ENCODE measurements at places on chromosomes 1 and 21. TPM values are rescaled to one million over a fixed set of nuclear protein-coding genes. Genes with fewer than 3 reads are reported as not detected.

DNA sequence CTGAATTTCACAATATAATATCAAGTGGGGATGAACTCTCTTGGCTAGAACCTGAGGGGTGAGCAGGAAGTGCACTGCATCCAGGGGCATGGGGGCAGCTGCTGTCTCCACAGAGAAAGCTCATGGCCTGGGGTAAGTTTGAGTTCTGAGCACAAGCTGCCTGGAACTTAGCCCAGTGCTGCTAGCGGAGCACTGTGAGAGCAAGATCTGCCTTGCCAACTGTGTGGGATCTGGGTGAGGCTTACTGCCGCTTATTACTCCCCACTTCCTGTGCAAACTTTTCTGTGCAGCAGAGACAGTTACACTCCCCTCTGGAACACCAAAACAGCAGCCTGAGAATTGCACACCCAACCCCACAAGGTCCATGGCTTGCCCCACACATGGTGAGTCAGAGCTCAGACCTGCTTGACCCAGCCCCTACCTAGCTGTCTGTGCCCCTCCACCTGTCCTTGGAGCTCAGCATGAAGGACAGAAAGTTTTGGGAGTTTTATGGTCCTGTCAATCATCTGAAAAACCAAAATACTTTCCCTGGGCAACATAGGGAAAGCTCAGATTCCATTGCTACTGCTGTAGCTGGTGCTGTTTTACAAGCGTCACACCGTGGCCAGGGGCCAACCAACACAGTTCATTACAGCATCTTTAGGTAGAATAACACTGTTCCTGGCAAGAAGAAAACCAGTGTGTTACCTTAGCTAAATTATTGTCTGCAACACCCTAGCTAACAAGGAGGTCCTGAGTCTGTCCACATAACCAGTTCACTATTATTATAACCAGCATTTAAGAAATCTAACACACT lies 762.1 kb upstream of the NEGR1 start:
- no peak for ATAC-seq

DNA sequence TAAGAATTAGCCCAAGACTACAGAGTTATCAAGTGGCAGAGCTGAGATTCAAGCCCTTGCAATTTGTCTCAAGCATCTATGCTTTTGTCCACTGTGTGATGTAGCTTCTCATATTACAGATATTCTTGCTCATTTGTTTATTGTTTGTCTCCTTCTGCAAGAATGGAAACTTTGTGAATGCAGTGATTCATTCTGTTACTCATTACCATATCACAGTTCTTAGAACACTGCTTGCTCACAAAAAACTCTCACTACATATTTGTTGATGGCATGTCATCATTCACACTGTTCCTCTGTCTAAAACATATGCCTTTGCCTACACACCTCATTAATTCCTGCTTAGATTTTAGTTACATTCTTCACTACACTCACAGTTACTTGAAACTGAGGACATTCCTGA lies 1198.9 kb downstream of the PLA2G4A start:
- ATAC-seq, result no peak

DNA sequence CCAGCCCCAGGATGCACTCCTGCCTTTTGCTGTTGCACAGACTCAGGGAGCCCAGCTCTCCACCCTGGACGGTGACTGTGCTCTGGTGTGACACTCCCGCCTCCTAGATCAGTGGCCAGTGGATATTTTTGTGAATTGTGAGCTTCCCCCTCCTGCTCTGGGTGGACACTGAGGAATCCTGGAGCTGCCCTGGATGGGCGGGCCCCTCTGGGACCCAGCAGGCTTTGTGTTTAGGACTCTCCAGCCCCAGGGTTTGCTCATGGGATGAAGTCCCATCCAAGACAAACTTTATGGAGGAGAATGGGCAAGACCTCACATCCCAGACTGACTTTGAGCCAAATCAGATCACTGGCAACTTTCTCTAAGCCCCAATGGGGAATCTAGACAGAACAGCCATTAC lies 16.1 kb downstream of the SLC6A9 start:
- no peak for ATAC-seq

DNA sequence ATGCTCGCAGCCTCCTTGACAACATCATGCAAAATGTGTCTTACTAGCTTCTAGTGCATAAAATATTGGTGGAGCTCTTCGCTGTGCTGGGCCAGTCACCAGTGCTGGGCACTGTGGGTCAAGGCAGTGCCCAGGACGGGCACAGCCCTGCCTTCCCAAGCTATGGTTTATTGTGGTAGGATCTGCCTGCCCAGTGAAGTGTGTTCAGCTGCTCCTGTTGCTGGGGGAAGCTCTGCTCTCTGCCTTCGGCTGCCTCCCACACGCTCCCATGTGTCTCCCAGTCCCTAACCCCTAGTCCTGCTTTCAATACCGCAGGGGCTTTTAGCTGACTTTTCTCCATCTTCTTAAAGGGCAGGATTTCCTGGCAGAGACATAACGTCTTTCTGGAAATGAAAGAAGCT lies 15.7 kb downstream of the EPHX1 start:
- no peak for ATAC-seq

- ATAC-seq, result no peak
Observed at GRCh38 chr1:107843989-107844388, 121.0 kb downstream of the VAV3 start.

GRCh38 chr1:58824753-58825389 lies 41.0 kb upstream of the JUN start:
- ATAC-seq, result peak; percentile 43

- ATAC-seq, result no peak
Observed at GRCh38 chr1:216466162-216466801, 43.0 kb upstream of the USH2A start.

GRCh38 chr1:229191066-229191674 lies 79.7 kb upstream of the RAB4A start:
- ATAC-seq, result no peak

DNA sequence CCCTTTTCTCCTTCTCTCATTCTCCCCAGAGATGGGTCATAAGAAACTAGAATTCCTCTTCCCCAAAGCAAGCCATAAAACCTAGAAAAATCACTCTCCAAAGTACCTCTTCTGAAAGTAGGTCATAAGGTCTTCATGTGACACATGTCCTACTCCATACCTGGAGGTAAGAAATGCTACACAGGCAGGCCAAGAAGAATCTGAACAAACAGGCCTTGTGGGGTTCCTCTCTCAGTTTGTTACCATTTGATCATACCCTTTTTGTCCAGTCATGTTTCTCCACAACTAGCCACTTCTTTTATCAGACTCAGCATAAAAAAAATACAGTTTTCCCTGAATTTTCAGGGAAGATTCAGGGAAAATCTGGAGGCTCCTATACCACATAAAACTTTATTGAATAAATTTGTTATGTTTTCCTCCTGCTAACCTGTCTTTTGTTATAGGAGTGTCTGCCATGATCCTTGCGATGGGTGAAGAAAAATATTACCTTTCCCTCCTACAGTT lies 134.4 kb upstream of the LMO4 start:
- ATAC-seq, result no peak

DNA sequence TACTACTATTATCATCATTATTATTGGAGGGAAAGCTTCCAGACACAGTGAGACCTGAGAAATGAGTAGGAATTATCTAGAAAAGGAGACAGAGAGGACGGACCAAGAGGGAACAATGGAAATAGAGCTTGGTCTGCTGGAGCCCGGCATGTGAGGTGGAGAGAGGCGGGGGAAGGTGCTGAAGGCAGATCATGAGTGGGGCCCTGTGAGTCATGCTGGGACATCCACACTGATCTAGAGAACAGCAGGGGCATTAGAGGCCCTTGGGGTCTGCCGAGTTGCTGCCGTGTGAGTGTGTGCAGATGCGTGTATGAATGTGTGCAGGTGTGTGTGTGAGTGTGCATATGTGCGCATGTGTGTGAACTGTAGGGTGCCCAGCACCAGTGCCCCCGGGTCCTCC lies 65.7 kb downstream of the TMCO4 start:
- no peak for ATAC-seq

- ATAC-seq, result no peak
Observed at GRCh38 chr1:103459346-103459745, 66.2 kb upstream of the RNPC3 start.

DNA sequence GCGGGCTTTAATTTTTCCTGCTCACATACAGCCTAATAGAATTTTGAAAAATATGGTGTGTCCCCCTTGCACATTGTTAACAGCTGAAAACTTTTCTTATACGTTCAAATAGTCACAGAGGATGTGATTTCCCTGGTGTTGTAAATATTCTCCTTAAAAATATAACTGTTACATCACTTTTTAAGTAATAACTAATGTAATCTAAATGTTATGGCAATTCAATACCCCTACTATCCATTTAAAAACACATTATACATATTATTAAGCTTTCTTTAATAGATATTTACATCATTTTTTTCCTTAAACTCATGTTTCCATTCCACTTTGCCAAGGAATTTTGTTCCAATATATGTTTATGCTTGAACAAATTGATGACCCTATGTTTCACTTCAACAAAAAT lies 85.5 kb upstream of the S1PR1 start:
- no peak for ATAC-seq

DNA sequence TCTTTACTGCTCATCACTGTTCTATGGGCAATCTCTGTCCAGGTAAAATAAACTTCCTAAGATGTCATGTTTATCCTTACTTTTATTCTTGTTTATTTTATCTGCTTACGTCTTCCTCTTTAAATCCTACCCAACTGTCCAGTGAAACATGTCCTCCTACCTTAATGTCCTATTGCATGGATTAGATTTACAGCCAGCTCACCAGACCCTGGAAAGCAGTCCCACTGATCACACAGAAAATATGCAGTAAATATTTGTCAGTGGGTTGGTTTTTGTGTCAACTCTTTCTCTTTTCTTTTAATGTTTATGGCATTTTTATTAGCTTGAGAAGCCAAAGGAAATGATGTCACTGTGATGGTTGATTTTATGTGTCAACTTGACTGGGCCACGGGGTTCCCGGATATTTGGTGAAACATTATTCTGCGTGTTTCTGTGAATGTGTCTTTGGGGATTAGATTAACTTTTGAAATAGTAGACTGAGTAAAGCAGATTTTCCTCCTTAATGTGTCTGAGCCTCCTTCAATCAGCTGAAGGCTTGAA lies 258.3 kb downstream of the SRGAP2C start:
- no peak for ATAC-seq

GRCh38 chr1:245085508-245086095 lies 69.2 kb upstream of the KIF26B start:
- ATAC-seq, result no peak

DNA sequence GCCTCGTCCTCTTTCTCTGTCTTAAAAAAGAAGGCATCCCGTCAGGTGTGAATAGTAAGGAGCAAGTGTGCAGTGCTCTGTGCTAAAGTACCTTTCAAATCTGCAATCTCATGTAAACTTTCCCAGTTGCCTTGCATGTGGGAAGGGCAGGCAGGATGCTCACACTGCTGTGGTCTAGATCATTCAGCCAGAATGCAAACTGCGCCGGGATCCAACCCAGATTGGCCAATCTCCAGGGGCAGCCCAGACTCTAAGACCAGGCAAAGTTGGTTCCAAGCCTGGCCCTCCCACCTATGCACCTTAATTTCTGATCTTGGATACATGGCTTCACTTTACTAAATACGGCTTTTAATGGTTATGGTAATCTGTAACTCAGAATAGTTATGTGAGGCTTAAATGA lies 3.2 kb upstream of the MAP1LC3C start:
- ATAC-seq, result no peak

DNA sequence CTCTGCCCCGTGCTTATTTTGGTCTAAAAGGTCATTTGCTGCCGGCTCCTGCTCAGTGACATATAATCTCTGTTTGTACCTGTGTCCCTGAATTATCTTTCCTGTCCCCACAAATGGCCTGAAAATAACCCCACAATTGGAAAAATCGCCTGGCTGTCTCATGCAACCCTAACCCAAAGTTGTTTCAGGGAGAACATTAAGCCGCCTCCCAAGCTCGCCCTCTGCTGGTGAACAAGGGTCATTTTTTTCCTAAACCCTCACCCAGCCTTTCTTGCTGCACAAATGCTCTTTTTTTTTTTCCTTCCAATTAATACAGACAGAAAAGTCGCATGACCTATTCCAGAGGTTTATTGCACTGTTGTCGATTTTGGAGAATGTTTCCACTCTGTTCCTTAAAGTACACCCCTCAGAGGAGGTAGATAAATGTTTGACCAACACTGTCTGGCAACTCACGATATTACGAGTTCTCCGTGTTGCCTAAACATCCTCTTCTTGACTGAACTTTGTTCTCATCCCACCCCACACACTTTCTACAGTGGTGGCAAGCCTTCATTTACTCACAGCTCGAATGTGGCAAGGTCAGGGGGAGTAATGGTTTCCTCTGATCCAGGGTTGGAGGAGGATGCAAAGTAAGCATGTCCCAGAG lies 148.7 kb downstream of the ZZZ3 start:
- no peak for ATAC-seq

GSTM3 gene
- 80.5 TPM for total RNA-seq

SORT1 gene
- total RNA-seq, result 142 TPM

SLC44A5 gene
- 1.1 TPM for total RNA-seq

RXFP4 gene
- not detected for total RNA-seq

CLCA1 gene
- not detected for total RNA-seq

FASLG gene
- not detected for total RNA-seq

KRTAP22-1 gene
- not detected for total RNA-seq

CYP4B1 gene
- 66.9 TPM for total RNA-seq
